Karpas-422 (cell line): ENCODE measurements at places on chromosomes 7 and 10. TPM values are rescaled to one million over a fixed set of nuclear protein-coding genes. Genes with fewer than 3 reads are reported as not detected.

DNA sequence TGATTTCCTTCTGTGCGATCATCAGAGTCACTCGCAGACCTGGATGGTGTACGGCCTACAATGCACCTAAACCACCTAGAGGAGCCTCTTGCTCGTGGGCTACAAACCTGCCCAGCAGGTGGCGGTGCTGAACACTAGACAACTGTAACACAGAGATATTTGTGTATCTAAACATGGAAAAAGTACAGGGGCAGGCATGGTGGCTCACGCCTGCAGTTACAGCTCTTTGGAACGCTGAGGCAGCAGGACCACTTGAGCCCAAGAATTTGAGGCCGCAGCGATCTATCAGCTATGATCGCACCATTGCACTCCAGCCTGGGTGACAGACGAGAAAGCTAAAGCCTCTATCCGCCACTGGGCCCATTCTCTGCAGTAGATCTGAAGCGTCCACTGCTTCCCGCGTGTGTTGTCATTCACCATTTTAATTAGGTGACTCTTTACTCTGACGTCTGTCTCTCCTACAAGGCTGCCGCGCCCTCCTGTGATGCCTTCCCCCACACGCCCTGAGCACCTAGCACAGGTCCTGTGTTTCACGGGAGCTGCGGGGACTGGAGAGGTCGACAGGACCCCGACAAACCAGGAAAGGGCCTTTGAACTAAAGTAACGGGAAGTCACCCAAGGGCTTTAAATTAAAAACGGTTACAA is 774 bp downstream of the TUBGCP2 start:
- peak overlapping the region; percentile 81; the same call in 1 of the 2 replicates for H3K27ac ChIP-seq
- peak; percentile 93 for DNase-seq
- H3K36me3 ChIP-seq, result peaks cover 16% of the 10 kb centered on the region
- H3K4me3 ChIP-seq, result peak overlapping the region; percentile 96

Gene LRRN3
- not detected in 2 replicates for total RNA-seq

DNA sequence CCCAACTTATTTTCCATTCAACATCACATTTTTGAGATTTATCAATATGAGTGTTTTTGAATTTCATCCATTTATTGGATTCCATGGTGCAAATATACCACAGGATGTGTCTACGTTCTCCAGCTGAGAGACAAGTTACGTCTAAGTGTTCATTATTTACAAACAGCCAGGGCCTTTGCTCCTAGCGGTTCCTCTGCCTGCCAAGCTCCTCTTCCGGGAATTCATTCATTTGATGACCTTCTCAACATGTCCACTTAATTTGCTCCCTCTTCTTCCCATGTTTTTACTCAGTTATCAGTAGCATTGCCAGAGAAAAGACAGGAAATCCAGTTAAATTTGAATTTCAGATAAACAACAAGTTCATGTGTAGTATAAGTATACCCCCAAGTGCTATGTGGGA is 321.7 kb downstream of the PRPF18 start:
- H3K36me3 ChIP-seq, result no peaks in the 10 kb centered on the region
- no peak overlapping the region for H3K27ac ChIP-seq

DNA sequence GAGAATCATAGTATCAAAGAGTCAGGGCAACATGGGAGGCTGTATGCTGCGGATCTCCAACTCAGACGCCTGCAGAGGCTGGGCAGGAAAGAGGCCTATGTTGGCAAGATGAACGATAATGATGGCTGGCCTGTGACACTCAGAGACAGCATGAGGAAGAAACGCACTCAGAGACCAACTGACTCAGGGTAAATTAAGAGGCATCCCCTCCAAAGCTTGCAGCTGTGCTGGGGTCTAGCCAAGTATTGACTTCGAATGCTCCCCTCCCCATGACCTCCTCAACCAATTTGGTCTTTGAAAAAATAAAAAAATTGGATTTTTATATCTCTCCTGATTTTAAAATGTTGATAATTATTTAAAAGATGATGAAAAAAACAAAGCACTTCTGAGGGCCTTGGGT is 718.9 kb downstream of the GRID1 start:
- H3K4me3 ChIP-seq, result no peak overlapping the region
- DNase-seq, result no peak
- H3K27me3 ChIP-seq, result no peaks in the 10 kb centered on the region
- H3K4me1 ChIP-seq, result peaks cover 17% of the 10 kb centered on the region
- H3K36me3 ChIP-seq, result no peaks in the 10 kb centered on the region

Gene TEX47
- not detected in 2 replicates for total RNA-seq

- DNase-seq, result no peak
- H3K4me3 ChIP-seq, result no peak overlapping the region
- no peaks in the 10 kb centered on the region for H3K27me3 ChIP-seq
- no peaks in the 10 kb centered on the region for H3K36me3 ChIP-seq
- no peaks in the 10 kb centered on the region for H3K4me1 ChIP-seq
These were observed 382.7 kb downstream of the RPS24 start for GRCh38 chr10:78416031-78417011.

Gene RARRES2
- not detected in 2 replicates for total RNA-seq

DNA sequence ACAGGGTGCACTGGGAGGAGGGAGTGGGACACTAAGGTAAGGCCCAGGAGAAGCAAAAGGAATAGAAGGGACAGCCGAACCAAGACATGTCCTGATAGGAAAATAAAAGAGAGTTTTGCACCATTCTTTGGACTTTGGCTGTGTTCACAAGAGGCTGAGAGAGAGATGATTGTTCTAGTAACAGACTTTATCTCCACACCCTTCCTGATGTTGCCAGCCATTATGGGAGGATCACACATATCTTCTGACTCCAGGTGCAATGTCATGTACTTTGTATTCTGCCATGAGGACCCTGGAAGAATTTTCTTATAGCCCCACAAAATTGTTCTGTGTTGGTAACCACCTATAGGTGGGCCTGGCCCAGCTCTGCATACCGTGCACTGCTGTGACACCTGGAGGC is 11.4 kb downstream of the LSMEM1 start:
- H3K4me1 ChIP-seq, result peaks cover 6% of the 10 kb centered on the region
- DNase-seq, result no peak
- no peaks in the 10 kb centered on the region for H3K27me3 ChIP-seq
- H3K4me3 ChIP-seq, result no peak overlapping the region
- H3K36me3 ChIP-seq, result no peaks in the 10 kb centered on the region

DNA sequence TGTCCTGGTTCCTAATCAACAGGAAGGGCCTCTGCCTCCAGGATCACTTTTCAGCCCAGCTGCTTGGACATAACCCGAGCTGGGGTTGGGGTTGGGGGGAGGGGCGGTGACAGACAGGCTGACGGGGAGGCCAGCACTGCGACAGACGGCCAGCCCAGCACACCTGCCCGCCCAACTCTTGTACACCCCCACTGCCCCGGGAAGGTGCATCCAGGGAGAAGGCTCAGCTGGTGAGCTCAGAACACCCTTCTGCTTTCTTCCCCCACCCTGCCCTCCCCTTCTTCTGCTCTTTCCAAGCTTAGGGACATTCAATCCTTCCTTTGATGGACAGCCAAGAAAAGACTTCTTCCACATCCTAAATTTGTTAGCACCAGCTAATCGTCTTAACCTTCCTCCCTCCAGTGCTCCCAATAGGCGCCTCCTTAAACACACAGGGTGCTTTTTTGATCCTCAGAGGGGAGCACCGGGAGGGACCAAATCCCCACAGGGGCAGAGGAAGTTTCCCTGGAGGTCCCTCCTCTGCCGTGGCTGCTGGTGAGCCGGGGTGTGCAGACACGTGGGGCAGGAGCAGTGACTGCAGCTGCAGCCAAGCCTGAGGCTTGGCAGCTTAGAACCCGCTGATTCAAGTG is 44.7 kb downstream of the COL13A1 start:
- no peaks in the 10 kb centered on the region for H3K27me3 ChIP-seq
- H3K27ac ChIP-seq, result no peak overlapping the region
- H3K4me1 ChIP-seq, result peaks cover 4% of the 10 kb centered on the region; the same call in 1 of the 2 replicates
- H3K36me3 ChIP-seq, result no peaks in the 10 kb centered on the region
- H3K4me3 ChIP-seq, result no peak overlapping the region

Gene EBLN1
- not detected in 2 replicates for total RNA-seq
